Activated CD4-positive, alpha-beta T cell treated with anti-CD3 and anti-CD28 coated beads for 1 hour (primary cell): ENCODE measurements at places on chromosomes 12 and 14.

DNA sequence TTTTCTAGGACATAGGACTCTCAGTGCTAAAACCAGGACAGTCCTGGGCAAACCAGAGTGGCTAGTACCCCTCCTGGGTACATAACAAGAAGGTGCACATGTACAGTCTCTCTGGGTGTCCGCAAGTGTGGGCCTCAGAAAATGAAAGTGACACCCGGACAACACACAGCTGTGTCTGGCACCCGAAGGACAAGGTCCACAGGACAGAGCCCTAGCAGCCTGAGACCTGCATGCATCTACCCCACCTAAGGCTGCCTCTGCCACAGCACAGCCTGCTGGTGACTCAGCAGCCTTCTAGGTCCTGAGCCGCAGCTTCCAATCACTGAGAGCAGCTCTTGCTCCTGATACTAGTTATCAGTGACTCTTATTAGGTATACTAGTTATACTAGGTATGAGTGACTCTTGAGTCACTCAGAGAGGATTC lies 784.1 kb upstream of the TBX3 start:
- DNase-seq: no peak

DNA sequence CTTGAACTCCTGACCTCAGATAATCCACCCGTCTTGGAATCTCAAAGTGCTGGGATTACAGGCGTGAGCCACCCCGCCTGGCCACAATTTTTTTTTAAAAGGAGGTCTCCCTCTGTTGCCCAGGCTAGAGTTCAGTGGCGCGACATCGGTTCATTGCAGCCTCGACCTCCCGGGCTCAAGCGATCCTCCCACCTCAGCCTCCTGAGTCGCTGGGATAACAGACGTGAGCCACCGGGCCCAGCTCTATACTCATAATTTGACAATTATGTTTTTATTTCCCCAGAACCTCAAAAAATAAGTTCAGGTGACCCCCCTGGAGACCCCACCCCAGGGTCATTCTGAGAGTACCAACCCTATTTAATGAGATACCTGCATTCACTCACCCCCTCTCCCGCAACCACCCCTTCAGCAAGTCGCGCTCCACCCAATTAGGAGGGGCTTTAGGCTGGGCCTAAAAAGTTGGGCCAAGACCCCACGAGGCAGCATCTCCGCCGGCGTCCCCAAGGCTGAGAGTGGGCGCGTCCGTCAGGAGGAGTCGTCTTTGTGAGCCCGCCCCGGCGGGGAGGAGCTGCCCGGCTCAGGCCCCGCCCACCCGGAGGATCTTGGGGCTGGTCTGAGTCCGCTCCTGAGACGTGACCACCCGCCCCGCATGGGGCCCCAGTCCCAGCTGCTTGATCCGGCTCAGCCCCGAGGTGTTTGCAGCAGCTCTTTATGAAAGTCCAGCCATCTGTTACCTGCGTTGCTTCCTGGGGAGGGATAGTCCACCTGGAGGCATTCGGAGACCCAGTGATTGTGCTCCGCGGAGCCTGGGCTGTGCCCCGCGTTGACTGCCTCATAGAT lies at the start of gene ANKRD33:
Gene ANKRD33 (plus strand): TSS at position 628 of the 840 bp plus-strand sequence. CDS start 84 bp downstream, at position 712.
- no peak for DNase-seq

- no peak for DNase-seq
These were observed 14.2 kb downstream of the HIP1R start for GRCh38 chr12:122849352-122850047.

DNA sequence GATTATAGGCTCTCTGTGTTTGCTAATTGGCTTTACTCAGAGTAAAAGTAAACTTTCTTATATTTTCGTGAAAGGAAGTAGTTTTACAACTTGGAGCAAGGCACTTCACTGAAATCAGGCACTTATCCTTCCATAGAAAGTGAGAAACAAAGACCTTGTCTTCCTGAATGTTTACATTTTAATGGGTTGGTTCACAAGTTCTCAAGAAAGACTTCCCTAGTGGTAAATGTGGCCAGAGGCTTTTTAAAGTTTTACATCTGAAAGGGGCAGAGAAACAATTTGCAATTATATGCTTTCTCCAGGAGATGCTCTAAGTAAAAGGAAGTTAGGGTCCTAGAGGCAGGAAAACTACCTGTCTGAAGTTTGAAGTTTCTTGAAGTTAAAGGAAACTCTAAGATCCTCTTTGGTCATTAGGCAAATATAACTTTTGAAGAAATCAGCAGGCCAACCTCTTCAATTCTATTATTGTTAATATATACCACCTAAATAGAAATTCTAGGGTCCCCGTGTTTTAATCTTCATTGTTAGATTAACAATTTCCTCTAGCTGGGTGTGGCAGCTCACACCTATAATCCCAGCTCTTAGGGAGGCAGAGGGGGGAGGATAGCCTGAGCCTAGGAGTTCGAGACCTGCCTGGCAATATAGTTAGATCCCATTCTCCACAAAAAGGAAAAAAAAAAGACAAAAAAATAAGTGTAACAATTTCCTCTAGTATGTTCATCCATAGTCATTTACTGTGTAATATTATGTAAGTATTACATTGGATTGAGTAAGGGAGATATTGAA lies 644.9 kb upstream of the FOXG1 start:
- no peak for DNase-seq

- DNase-seq: no peak
These were observed 21.4 kb upstream of the CMKLR1 start for GRCh38 chr12:108360487-108360886.

DNA sequence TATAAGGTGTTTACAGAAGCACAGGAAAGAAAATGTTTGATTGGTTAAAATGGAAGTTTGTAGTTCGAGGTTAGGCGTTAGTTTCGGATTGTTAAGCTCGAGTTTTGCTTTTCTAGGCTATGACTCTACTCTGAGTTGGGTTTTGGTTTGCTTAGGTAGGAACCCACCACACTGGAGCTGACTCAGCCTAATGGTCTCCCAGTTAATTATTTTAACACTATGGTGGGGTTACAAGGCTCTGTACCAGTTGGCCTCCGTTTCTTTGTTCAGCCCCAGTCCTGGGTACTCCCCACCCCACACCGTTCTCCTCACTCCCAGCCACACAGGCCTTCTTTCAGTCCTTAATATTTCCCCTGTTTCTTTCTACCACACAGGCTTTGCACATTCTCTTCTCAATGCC lies 583.9 kb downstream of the NRXN3 start:
- DNase-seq: no peak

GRCh38 chr14:98947911-98948595 lies 323.9 kb downstream of the BCL11B start:
- DNase-seq: no peak

DNA sequence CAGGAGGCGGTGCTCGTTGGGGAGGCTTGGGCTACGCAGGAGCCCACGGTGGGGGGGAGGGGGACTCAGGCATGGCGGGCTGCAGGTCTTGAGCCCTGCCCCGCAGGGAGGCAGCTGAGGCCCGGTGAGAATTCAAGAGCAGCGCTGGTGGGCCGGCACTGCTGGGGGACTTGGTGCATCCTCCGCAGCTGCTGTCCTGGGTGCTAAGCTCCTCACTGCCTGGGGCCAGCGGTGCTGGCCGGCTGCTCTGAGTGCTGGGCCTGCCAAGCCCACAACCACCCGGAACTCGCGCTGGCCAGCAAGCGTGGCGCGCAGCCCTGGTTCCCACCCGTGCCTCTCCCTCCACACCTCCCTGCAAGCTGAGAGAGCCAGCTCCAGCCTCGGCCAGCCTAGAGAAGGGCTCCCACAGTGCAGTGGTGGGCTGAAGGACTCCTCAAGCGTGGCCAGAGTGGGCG lies 3.2 kb downstream of the METTL25 start:
- DNase-seq: no peak

- DNase-seq: no peak
These were observed 1004.2 kb upstream of the SEL1L start for GRCh38 chr14:82537831-82538230.
